Pons (tissue), 1 donor: ENCODE measurements at places on chromosomes 3 and 15.

- no peak for DNase-seq
Observed at GRCh38 chr3:141294848-141295247, 63.2 kb downstream of the PXYLP1 start.

DNA sequence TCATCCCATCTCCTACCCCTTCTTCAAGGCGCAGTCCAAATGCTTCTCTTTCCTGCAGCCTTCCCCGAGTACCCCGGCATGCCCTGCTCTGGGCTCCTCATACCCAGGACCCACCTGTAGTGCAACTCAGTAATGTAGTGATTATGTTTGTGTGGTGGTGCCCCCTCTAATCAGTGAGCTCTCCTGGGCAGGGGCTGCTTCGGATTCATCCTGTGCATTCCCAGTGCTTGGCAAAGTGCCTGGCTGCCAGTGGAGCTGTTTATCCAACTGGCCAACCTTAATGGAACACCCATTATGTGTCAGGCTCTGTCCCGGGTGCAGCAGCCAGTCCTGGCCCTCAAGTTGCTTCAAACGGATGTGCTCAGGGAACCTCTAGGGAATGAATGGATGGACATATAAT is 174.4 kb upstream of the LINGO1 start:
- no peak for DNase-seq

DNA sequence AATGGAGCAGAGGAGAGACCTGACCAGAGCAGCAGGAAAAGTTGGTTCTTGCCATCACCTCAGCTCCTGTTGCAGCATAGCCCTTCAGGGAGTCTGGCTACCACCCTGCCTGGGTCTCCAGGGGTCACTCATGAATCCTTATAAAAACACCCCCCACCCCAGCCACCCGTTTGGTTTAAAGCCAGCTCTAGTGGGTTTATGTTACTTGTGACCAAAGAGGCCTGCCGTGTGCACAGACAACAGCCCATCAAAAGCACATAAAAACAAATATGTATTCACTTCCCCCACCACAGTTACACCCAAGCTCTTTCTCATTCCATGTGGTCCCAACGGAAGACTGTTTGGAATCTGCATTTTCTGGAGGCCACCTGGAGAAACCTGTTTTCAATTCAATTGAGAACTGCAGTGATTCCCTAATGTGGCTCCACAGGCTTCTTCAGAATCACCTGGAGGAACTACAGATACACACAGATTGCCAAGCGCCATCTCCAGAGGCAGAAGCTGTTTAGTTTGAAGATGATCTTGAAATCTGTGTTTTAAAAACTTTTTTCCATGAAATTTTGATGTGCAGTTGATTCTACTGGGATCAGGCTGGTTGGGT is 13.8 kb downstream of the FOXL2 start:
- no peak for DNase-seq

- no peak for DNase-seq
Observed at GRCh38 chr15:50298340-50298739, 32.8 kb upstream of the HDC start.

DNA sequence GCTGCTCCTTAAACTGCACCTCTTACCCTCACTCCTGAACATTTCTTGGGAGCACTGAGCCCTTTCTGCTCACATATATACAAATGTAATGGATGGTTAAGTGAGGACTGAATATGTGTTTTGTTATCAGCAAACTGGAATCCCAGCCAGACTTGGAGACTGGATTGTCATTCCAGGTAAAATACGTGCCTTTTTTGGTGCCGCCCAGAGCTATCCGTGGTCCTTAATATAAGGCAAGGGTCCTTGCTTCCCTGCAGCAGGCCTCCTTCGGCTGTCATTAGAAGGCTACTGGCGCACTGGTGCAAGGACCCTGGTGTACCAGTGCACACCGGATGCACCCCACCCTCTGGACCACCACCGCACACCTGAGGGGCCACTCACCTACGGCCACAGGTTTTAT is 1.1 kb upstream of the GABRB3 start:
- DNase-seq = no peak

- DNase-seq = no peak
Observed at GRCh38 chr3:31284776-31285175, 247.9 kb upstream of the STT3B start.

DNA sequence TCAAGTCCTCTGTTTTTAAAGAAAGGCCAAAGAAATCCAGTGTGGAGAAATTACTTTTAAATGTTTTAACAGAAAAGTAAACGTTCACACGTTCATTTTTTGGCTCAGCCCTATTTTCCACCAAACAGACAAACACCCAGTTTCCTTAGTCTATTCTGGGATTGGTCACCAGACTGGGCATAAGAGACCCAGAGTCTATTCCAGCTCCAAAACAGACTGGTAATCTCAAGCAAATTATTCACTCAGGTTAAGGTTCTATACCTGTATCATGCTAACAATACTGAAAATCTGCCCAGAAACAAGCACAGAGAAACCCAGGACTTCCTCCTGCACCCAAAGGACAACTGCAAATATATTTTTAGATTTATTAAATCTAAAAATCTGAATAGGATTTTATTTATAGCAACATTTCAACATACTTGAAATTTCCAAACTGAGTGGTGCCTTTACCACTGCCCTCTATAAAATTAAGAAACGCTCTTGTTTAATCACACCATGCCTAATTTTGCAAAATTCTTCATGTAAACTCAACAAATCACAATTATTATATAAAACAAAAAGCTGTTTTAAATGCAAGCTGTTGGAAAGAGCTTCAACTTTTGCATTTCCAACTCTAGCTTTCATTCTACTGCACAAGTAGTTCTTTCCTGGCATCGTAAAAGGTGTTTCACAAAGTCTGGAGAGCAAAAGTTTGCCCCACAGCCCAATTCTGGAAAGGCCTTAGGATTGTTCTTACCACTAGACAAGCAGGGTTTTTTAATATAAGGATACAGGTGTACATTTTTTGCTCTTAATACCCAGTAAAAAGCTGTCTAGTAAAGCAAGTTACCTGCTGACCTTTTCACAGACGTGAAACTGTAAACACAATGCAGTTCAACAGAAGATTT is 18.7 kb downstream of the ZNF148 start:
- peak; percentile 40 for DNase-seq

GRCh38 chr15:52620496-52620895 is 51.7 kb upstream of the ARPP19 start:
- no peak for DNase-seq

DNA sequence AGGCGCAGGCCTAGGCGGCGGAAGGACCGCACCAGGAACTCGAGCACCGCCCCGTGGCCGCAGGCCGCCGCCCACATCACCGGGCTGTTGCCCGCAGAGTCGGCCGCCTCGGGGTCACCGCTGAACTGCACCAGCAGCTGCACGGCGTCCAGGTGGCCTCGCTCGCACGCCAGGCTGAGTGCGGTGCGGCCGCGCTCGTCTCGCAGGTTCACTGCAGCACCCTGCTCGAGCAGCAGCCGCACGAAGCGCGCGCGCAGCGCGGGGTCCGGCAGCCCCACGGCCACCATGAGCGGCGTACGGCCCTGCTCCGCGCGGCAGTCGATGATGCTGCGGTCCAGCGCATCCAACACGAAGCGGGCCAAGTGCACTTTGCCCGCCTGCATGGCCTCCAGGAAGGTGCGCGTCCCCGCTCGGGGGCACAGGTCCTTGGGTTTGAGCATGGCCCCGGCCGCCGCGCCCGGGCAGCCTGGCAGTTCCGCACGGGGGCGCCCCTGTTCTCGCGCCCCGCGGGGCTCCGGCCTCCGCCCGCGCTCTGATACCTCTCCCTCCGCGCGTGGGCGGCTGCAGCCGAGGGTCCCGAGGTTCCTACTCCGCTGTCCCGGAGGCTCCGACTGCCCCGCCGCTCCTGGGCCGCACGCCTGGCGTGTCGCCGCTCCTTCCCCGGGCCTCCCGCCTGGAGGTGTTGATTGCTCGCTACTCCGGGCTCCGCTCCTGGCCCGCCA is 556 bp downstream of the ANKRD63 start:
- DNase-seq = no peak

DNA sequence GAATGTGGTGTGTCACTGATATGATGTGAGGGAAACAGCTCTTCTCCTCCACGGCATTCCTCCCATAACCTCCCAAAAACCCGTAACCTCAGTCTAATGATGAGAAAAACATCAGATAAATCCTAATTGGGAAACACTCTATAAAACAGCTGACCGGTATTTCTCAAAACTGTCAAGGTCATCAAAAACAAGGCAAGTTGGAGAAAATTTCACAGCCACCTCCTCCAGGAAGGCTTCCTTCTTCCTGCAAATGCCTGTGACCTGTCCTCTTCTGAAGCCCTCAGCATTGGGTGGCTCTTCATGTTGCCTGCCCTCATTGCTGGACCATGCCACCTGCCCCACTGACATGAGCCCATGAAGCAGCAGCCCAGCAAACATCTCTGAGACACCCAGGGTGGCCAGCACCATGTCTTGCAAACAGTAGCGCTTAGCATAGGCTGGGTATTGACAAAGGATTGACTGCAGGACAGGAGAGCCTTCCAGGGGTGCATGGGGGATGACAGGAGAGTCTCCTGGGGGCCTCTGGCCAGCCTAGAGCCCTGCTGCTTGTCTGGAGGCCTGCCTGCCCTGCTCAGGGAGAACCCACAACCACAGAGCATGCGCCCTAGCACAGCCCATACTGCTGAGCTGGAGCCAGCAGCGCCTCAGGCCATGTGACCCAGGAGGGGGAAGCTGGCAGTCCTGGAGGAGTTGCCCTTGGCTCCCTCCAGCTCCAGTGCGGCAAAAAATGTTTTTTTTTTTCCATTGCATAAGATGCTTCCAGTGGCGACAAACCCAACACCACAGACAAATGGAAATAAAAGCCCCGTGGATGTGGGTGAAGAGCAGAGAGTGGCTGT is 49.7 kb downstream of the XXYLT1 start:
- DNase-seq = no peak

- peak; percentile 48 for DNase-seq
Observed at GRCh38 chr3:142447301-142447851, 461 bp downstream of the XRN1 start.

- no peak for DNase-seq
Observed at GRCh38 chr3:25783661-25784512, 644 bp upstream of the NGLY1 start.

- peak; percentile 72 for DNase-seq
Observed at GRCh38 chr3:53236112-53236841, 19.5 kb downstream of the TKT start.

DNA sequence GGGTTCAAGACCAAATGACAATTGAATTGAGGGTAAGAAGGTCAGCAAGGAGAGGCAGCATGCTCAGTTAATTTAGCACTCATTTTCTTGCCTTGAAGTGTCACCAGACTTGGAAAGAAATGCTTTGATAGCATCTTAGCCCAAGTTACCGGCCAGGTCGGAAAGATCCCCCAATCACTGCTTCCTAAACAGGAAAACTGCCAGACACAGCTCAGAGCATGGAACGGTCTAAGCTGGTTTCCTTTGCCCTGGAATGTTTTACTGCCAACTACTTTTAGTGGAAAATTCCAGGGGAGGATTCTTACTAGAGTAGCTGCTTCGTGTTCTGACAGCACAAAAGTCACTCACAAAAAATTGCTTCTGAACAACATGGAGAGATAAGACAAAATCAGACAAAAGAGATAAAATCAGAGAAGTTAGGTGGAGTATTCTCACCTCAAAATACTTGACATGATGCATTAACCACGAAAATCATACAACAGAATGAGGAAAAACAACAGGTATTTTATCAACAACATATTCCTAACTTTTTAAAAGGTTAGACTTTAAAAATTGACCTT is 65.5 kb downstream of the CCR4 start:
- peak; percentile 15 for DNase-seq

DNA sequence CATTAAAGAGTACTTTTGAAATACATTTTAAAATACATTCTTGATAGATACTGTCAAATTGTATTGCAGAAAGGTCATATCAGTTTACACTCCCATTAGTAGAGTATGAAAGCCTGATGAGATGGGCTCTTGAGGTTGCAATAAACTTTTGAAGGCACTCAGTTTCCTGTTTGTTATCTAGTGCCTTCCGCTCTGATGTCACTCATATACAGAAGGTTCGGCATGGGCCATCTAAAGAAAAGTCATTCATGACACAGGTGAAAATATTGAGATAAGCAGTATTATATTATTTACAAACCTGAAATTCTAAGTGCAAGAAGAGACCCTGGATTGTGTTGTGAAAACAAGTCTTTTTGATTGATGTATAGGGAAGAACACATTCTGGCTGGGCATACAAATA is 36.5 kb upstream of the DENND4A start:
- DNase-seq = no peak

DNA sequence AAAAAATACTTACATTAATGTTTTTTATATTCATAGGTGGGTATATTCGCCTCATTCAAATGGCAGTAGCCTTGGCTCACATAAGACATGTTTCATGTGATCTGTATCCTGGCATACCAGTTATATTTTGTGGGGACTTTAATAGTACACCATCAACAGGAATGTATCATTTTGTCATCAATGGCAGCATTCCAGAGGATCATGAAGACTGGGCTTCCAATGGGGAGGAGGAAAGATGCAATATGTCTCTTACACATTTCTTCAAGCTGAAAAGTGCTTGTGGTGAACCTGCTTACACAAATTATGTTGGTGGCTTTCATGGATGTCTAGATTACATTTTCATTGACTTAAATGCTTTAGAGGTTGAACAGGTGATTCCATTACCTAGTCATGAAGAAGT is 3.5 kb downstream of the PDE12 start:
- DNase-seq = no peak

- DNase-seq = peak; percentile 29
Observed at GRCh38 chr3:102163039-102163817, 271.6 kb upstream of the ZPLD1 start.

DNA sequence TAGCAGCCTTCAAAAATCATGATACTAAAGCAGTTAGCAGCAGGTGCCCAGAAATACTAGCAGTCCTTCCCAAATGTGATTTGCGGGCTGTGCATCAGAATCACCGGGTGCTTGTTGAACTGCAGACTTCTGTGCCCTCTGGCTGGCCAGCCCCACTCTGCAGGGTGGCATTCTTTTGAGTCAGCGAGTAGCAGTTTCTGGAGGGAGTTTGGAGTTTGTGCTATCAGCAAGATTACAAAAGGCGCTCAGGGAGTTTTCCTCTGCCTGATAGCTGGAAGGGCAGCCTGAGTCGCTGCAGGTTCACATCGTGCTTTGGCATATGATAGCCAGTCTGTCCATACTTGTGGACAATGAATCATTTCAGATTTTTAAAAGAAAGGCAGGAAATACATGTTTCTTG is 57.6 kb downstream of the CLDN11 start:
- DNase-seq = peak; percentile 72

DNA sequence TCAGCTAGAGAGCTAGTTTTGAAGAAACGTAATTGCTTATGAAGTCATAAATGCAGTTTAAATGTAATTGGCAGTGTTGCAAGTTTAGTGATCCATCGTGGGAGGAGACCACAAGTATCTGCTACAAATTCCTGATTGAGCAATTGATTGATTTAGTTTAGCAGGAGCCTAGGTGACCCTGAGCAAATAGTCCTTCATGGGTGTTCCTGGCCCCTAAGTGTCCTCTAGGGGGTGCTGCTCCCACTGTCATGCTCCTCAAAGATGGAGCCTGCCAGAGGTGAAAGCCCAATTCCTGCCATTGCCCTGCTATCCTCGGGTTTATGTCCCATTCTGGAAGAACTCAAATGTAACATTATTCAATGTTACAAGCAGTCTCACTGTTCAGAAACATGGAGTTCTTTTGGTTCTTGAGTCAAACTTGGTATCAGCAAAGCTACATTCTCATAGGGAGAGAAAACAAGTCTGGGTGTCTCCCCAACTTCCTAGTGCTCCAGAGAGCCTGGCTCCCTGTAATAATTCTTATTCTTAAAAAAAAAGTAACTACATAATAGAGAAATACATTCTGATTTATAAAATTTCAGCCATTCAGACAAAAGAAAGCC is 29.8 kb upstream of the SENP5 start:
- peak; percentile 54 for DNase-seq

- no peak for DNase-seq
Observed at GRCh38 chr15:69194854-69195253, 34.4 kb downstream of the GLCE start.
